ENCODE measurements at places on chromosomes 7 and 10. TPM values are rescaled to one million over a fixed set of nuclear protein-coding genes. Genes with fewer than 3 reads are reported as not detected.

DNA sequence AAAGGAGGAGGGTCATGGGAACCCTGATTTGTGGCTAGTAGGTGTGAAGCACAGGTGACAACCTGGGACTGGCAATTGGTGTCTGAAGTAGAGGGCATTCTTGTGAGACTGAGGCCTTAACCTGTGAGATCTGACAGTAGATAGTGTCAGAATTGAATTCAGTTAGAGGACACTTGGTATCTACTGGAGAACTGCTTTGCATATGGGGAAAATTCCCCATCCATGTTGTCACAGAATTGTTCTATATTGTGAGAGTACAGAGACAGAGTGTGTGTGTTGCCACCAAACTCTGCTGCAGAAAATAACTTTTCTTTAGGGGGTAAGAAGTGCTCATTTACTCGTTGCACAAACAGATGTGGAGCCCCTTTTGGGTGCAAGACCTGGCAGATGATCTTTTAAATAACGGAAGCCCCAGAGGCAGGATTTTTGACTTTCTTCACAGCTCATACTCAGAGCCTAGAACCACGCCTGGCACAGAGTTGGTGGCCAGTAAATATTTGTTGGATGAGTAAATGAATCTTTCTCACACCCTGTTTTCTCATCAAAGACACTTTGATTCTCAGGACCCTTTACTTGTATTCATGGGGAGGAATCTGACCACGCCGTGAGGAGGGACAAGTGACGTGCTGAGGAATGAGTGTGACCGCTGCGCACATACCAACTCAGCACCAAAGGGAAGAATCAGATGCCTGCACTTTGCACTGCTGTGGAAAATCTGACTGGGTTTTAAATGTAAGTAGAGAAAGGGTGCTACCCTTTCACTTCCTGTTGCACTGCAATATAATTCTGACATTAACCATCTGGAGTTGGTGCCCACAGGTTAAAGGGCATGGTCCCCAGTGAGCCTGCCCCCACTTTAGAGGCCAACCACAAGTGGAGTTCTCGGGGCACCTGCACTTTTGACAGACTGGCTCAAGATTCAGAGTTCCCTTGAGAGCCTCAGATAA lies 39.2 kb upstream of the SDHAF3 start:
- no peaks in the 10 kb centered on the region for H3K4me1 ChIP-seq
- H3K4me3 ChIP-seq = no peak overlapping the region
- DNase-seq = peak; percentile 44
- H3K36me3 ChIP-seq = no peaks in the 10 kb centered on the region
- H3K27ac ChIP-seq = no peak overlapping the region

ITGA8 gene
- total RNA-seq = not detected

- H3K27me3 ChIP-seq = peaks cover 2% of the 10 kb centered on the region
- no peaks in the 10 kb centered on the region for H3K36me3 ChIP-seq
- peak overlapping the region; percentile 68 for H3K4me3 ChIP-seq
- no peak for DNase-seq
Measured at GRCh38 chr7:116500078-116500853, 728 bp downstream of the CAV2 start.

DNA sequence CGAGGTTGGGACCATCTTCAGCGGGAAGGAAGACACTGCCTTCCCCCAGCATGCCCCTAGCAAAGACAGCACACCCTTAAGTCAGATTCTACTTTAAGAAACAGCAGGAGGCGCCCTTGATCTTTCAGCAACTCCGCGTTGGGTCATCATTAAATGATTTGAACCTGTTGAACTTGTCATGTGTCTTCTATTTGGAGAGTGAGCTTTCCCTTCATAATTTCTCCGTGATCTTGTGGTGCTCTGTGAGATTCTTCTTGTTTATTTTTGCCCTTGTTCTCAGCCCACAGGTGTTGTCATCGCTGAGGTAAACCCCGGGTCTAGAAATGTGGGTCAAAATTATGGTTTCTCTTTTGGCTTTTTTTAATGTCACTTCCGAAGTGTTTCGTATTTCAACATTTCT lies 49.5 kb upstream of the PITRM1 start:
- no peak overlapping the region for H3K27ac ChIP-seq
- no peaks in the 10 kb centered on the region for H3K36me3 ChIP-seq
- no peaks in the 10 kb centered on the region for H3K27me3 ChIP-seq

- no peaks in the 10 kb centered on the region for H3K36me3 ChIP-seq
- H3K4me1 ChIP-seq = no peaks in the 10 kb centered on the region
- DNase-seq = no peak
- H3K27ac ChIP-seq = no peak overlapping the region
- no peaks in the 10 kb centered on the region for H3K27me3 ChIP-seq
- no peak overlapping the region for H3K4me3 ChIP-seq
Measured at GRCh38 chr7:107773027-107773426, 29.1 kb downstream of the CBLL1 start.

- no peaks in the 10 kb centered on the region for H3K4me1 ChIP-seq
- no peaks in the 10 kb centered on the region for H3K27me3 ChIP-seq
- DNase-seq = no peak
- no peaks in the 10 kb centered on the region for H3K36me3 ChIP-seq
- H3K27ac ChIP-seq = no peak overlapping the region
- no peak overlapping the region for H3K4me3 ChIP-seq
Measured at GRCh38 chr7:94374721-94375566, 19.8 kb upstream of the COL1A2 start.

ASAH2 gene
- total RNA-seq = 1.4 TPM

- peaks cover under 1% of the 10 kb centered on the region for H3K4me1 ChIP-seq
- no peaks in the 10 kb centered on the region for H3K27me3 ChIP-seq
- H3K4me3 ChIP-seq = no peak overlapping the region
- no peak for DNase-seq
- no peaks in the 10 kb centered on the region for H3K36me3 ChIP-seq
- no peak overlapping the region for H3K27ac ChIP-seq
Measured at GRCh38 chr7:141231018-141231792, 157.3 kb downstream of the TMEM178B start.

- H3K4me1 ChIP-seq = no peaks in the 10 kb centered on the region
- no peak overlapping the region for H3K27ac ChIP-seq
- H3K4me3 ChIP-seq = no peak overlapping the region
- peak; percentile 5 for DNase-seq
Measured at GRCh38 chr7:131859147-131859821, 302.9 kb upstream of the PODXL start.
